ENCODE measurements at places on chromosomes 13 and 19. TPM values are rescaled to one million over a fixed set of nuclear protein-coding genes. Genes with fewer than 3 reads are reported as not detected.

NCR1 gene
- not detected for total RNA-seq

C19orf38 gene
- total RNA-seq = 2.3 TPM

DNA sequence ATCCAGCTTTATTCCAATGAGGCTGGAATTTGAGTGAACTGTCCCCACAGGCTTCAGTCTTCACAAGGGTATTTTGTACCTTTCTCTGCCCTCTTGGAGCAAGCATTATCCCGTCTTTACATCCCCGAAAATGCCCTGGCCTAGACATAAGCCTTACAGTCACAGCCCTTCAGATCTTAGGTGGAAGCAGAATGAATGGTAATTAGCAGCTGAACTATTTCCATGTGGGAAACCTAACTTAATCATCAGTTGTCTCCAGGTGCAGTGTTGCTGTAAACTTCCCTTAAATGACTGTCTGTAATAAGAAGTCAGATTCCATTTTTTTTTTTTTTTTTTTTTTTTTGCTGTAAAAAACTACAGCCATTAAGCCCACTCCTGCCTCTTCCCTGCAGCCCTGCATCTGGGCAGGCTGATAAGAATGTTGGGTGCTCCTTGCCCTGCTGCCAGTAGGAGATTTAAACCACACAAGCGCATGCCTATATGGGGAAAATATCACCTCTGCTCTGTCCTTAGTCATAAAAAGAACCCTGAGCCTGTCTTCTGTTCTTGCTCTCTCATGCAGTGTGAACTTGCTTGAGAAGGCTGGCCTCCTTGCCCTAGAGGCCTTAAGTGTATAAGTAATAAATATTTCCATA is 426.8 kb upstream of the SLITRK5 start:
- no peak for DNase-seq

GRCh38 chr19:37506387-37507166 is at the start of gene ZNF793:
Gene ZNF793, plus strand, starts transcription at chr19:37506939. Its CDS starts 16,501 bp downstream, at chr19:37523440.
- peak; percentile 40 for DNase-seq

GRCh38 chr13:52034616-52035226 is 10.2 kb downstream of the UTP14C start:
- no peak for DNase-seq

- DNase-seq = no peak
Observed at GRCh38 chr19:50387176-50387867, 3.2 kb downstream of the POLD1 start.

DNA sequence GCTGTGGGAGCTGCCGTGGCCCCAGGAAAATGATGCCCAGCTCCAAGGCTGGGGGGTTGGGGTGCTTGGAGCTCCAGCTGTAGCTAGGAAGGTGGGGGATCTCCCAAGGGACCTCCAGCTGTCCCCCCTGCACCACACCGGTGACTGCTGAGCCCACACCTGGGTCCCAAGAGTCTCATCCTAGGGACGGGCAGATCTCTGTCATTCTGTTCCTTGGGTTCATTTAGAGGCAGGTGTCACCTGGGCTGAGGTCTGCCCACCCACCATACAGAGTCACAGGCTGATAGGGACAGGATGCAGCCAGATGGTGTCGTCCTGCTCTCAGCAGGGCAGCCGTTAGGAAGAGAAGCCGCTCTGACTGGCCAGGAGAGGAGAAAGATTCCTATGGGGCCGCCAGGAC is 5.3 kb downstream of the F2RL3 start:
- no peak for DNase-seq

- no peak for DNase-seq
Observed at GRCh38 chr19:51047031-51047335, 12.2 kb upstream of the KLK12 start.
